ENCODE measurements at places on chromosomes 7 and 10. TPM values are rescaled to one million over a fixed set of nuclear protein-coding genes. Genes with fewer than 3 reads are reported as not detected.

DNA sequence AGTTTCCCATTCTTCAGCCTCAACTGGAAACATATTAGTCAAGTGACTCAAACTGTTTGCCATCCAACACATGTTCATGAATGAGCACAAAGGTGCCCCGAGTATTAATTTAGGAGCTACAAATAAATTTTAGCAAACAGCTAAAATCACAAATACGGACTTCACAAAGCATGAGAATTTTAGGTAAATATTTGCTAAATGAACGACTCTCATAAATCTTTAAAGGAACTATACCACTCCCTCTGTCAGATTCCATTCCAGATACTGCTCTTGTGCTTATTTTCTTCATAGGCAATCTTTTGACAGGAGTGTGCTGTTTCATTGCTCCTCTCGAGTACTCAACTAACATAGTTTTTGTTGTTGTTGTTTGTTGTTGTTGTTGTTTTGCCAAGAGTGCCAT is 330.9 kb downstream of the PARD3 start:
- peaks cover 20% of the 10 kb centered on the region for H3K4me1 ChIP-seq
- H3K4me3 ChIP-seq: no peak overlapping the region
- no peak overlapping the region for H3K27ac ChIP-seq
- no peaks in the 10 kb centered on the region for H3K36me3 ChIP-seq

Gene CTBP2
- total RNA-seq: 127 TPM

- H3K36me3 ChIP-seq: no peaks in the 10 kb centered on the region
- no peaks in the 10 kb centered on the region for H3K4me1 ChIP-seq
- peak; percentile 6 for DNase-seq
These were observed 41.5 kb upstream of the SMIM30 start for GRCh38 chr7:113159746-113160339.

Gene TBX20
- 5.5 TPM for total RNA-seq

DNA sequence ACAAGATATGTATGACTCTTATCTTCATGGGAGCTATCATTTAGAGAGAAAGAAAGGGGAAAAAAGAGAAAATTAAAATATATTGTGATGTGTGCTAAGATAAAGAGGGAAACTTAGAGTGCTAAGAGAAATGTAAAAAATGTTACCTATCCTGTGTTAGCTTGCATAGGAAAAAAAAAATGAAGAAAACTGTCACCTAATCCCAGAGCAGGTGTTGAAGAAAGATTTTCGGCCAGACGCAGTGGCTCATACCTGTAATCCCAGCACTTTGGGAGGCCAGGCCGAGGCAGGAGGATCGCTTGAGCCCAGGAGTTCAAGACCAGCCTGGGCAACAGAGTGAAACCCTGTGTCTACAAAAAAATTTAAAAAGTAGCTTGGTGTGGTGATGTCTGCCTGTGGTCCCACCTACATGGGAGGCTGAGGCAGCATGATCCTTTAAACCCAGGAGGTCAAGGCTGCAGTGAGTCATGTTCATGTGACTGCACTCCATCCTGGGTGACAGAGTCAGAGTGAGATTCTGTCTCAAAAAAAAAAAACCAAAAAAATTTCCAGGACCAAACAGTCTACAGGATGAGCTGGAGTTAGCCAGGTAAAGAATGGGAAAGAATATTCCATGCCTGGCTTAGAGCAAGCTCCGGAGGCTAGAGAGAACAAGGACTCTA is 2.4 kb upstream of the MKLN1 start:
- H3K4me1 ChIP-seq: peaks cover 34% of the 10 kb centered on the region
- no peak for DNase-seq
- H3K36me3 ChIP-seq: peaks cover 2% of the 10 kb centered on the region
- H3K4me3 ChIP-seq: peak overlapping the region; percentile 70

GRCh38 chr7:112020800-112021199 is 185.4 kb downstream of the DOCK4 start:
- H3K4me1 ChIP-seq: no peaks in the 10 kb centered on the region
- no peaks in the 10 kb centered on the region for H3K27me3 ChIP-seq
- H3K27ac ChIP-seq: peak overlapping the region; percentile 67

GRCh38 chr10:21891439-21891838 is 112.1 kb downstream of the DNAJC1 start:
- no peak for DNase-seq
- H3K36me3 ChIP-seq: peaks cover 44% of the 10 kb centered on the region
- no peak overlapping the region for H3K4me3 ChIP-seq
- H3K27me3 ChIP-seq: no peaks in the 10 kb centered on the region
- H3K4me1 ChIP-seq: peaks cover 11% of the 10 kb centered on the region

- no peak for DNase-seq
- H3K4me1 ChIP-seq: no peaks in the 10 kb centered on the region
- no peak overlapping the region for H3K4me3 ChIP-seq
- H3K27me3 ChIP-seq: no peaks in the 10 kb centered on the region
- H3K27ac ChIP-seq: no peak overlapping the region
These were observed 35.6 kb downstream of the C10orf90 start for GRCh38 chr10:126634911-126635310.

- H3K4me1 ChIP-seq: peaks cover 17% of the 10 kb centered on the region
- no peak overlapping the region for H3K27ac ChIP-seq
- no peaks in the 10 kb centered on the region for H3K27me3 ChIP-seq
- no peak overlapping the region for H3K4me3 ChIP-seq
- H3K36me3 ChIP-seq: no peaks in the 10 kb centered on the region
These were observed 151.8 kb upstream of the MEOX2 start for GRCh38 chr7:15838265-15838664.

- H3K4me3 ChIP-seq: no peak overlapping the region
- H3K27me3 ChIP-seq: no peaks in the 10 kb centered on the region
- no peak for DNase-seq
- no peaks in the 10 kb centered on the region for H3K4me1 ChIP-seq
These were observed 30.6 kb upstream of the RAPGEF5 start for GRCh38 chr7:22387583-22387982.

Gene SPOCK2
- 1.4 TPM for total RNA-seq

DNA sequence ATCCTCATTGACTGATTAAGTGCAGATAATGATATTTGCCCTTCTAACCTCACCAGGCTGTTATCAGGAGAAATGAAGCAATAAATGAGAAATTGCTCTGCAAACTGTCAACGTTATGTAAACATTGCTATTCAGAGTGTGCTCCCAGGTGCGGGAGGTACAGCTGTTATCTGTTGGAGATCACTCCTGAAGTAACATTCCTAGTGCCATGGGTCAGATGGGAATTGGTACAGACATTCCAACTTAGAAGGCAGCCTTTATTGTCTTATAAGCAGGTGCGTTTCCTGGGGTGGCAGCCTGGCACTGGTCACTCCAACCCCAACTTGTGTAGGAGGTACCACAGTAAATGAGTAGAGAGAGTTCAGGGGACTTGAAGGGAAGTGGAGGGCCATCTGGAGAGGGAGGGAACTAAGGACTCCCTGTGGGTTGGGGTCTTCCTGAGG is 36.8 kb downstream of the HK1 start:
- H3K27ac ChIP-seq: peak overlapping the region; percentile 94
- no peak for DNase-seq
- no peaks in the 10 kb centered on the region for H3K27me3 ChIP-seq
- H3K36me3 ChIP-seq: no peaks in the 10 kb centered on the region
- peak overlapping the region; percentile 58 for H3K4me3 ChIP-seq

DNA sequence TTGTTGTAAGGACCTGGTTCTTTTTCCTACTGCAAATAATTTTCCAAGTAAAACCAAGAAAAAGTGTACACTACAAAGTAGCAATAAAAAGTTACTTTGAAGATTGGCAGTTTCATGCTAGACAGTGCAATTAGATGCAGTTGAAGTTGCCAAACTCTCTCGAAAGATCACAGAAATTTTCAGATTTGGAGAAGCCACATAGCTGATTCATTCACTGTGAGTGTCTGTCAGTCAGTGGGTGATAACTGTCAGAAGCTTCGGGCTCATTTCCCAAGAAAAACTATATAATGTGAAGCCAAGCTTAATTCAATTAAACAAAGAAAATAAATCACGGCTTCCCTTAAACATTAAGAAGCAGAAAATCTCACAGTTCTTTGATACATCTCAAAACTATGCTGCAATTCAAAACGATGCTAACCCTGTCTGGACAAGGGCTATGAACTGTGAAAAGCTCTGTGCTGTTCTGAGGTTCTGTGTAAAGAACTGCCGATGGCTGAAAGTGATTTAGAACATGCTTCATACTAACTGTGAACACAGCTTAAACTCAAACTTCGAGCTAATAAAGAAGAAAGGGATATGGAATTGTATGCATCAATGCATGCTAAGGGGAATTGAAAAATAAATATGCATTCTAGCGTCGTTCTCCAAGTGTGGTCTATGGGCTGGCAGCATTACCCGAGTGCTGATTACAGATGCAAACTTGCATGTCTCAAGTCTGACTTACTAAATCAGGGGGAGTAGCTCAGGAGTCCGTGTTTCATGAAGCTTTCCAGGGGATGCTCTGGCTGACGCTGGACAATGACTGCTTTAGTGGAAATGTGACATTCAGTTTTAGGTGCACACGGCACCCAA is 557.4 kb downstream of the CALN1 start:
- no peaks in the 10 kb centered on the region for H3K36me3 ChIP-seq
- H3K4me1 ChIP-seq: no peaks in the 10 kb centered on the region
- no peak overlapping the region for H3K4me3 ChIP-seq
- DNase-seq: no peak

Gene MKI67
- total RNA-seq: 140 TPM

Gene GIMAP5
- total RNA-seq: not detected

DNA sequence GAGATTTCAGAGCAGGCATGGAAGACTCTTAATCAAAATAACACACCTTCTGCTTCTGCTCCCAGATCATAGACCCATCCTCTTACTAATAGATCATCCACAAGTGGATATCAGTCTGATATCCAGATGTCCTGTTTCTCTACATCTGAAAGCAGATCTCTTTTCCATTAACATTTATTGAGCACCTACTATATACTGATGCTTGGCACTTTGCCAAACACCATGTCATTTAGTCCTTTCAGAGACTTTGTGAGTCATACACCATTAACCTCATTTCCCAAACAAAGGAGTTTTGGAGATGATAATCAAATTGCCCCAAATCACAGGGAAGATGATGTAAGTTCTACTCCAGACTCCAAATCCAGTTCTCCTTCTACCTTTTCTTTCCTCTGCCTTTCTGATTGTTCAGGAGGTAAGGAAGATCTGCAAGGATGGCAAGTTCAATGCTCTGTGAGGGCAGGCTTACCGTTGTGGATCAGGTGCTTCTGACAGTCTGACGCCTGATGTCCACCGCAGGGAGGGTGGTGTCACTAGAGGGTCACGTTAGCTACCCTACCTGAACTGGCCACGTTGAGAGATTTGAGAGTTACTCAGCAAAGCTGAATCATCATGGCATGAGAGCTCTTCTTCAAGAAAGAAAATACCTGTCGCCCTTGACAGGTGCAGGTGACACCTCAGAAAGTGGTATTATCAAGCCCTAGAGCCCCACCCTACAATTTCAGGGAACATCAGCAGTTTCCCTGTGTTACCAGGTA is 269.6 kb upstream of the ZMIZ1 start:
- DNase-seq: no peak
- no peaks in the 10 kb centered on the region for H3K36me3 ChIP-seq
- no peaks in the 10 kb centered on the region for H3K27me3 ChIP-seq
- H3K4me3 ChIP-seq: no peak overlapping the region

GRCh38 chr10:101797403-101798059 is 14.3 kb upstream of the NPM3 start:
- no peak overlapping the region for H3K4me3 ChIP-seq
- H3K27ac ChIP-seq: no peak overlapping the region
- no peak for DNase-seq

DNA sequence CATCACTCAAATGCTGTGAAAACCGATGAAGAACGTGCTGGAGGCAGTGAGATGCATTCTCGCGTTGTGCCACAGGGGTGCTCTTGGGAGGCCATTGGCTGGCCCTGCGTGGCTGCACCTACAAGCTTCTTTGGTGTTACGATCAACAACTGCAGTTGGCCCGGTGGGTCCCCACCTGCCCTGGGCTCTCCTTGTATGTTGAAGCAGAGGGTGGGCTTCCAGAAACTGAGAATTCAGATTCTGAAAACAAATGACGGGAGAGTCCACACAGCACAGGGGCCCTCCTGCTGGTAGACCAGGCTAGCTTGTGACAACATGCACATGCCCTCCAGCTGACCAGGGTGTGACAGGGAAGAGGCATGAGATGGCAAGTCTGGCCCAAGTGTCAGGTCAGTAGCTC is 23.7 kb upstream of the DDC start:
- H3K4me3 ChIP-seq: no peak overlapping the region
- H3K4me1 ChIP-seq: no peaks in the 10 kb centered on the region
- no peaks in the 10 kb centered on the region for H3K27me3 ChIP-seq
- no peak for DNase-seq

- no peak overlapping the region for H3K27ac ChIP-seq
- no peaks in the 10 kb centered on the region for H3K36me3 ChIP-seq
- no peaks in the 10 kb centered on the region for H3K27me3 ChIP-seq
These were observed 612.0 kb downstream of the CNTNAP2 start for GRCh38 chr7:146728611-146729010.

DNA sequence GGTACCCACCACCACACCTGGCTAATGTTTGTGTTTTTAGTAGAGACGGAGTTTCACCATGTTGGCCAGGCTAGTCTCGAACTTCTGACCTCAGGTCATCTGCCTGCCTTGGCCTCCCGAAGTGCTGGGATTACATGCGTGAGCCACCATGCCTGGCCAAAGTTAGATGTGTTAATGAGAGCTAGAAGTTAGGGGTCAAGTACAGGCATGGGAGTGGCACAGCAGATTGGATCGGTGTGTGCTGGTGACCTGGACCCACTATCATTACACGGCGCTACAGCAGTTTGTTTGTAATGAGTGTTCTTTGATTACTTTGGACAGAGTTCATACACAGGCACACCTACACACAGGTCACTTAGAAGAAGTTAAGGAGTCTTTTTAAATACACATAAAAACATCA is 36.7 kb downstream of the DNAJB6 start:
- H3K27me3 ChIP-seq: no peaks in the 10 kb centered on the region
- peak overlapping the region; percentile 43 for H3K27ac ChIP-seq
- no peak overlapping the region for H3K4me3 ChIP-seq
- peaks cover 36% of the 10 kb centered on the region for H3K4me1 ChIP-seq
- peaks cover 31% of the 10 kb centered on the region for H3K36me3 ChIP-seq

DNA sequence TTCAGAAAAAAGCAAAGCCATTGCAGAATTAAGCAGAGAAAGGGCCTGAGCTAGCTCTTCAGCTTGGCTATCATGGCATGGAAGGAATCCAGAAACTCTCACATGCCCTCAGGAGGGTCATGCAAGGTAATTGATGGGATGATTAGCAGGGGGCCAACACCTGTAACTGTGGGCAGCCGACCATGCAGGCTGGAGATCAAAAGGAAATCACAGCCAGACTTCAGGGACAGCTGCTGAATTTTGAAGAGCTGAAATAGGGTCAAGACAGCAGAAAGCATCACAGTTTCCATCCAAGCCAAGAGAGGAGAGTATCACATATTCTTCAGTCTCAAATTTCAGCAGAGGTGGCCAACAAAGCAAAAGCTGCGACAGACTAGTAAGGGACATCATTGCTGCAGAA is 239.6 kb upstream of the STEAP1 start:
- H3K27ac ChIP-seq: no peak overlapping the region
- no peaks in the 10 kb centered on the region for H3K36me3 ChIP-seq
- H3K4me1 ChIP-seq: no peaks in the 10 kb centered on the region
- no peak overlapping the region for H3K4me3 ChIP-seq
- no peaks in the 10 kb centered on the region for H3K27me3 ChIP-seq
- DNase-seq: no peak

GRCh38 chr10:123421461-123421860 is 244.7 kb upstream of the GPR26 start:
- peaks cover 5% of the 10 kb centered on the region for H3K4me1 ChIP-seq
- no peak overlapping the region for H3K4me3 ChIP-seq
- peaks cover 2% of the 10 kb centered on the region for H3K27me3 ChIP-seq
- no peak overlapping the region for H3K27ac ChIP-seq
- no peaks in the 10 kb centered on the region for H3K36me3 ChIP-seq

GRCh38 chr7:29843093-29843492 is 36.8 kb downstream of the WIPF3 start:
- peak; percentile 9 for DNase-seq
- H3K4me3 ChIP-seq: peak overlapping the region; percentile 28
- peaks cover 21% of the 10 kb centered on the region for H3K4me1 ChIP-seq
- peaks cover 3% of the 10 kb centered on the region for H3K27me3 ChIP-seq
- no peaks in the 10 kb centered on the region for H3K36me3 ChIP-seq
